Caudate nucleus (tissue), 63 donors: ENCODE measurements at places on chromosomes 12 and 14.

DNA sequence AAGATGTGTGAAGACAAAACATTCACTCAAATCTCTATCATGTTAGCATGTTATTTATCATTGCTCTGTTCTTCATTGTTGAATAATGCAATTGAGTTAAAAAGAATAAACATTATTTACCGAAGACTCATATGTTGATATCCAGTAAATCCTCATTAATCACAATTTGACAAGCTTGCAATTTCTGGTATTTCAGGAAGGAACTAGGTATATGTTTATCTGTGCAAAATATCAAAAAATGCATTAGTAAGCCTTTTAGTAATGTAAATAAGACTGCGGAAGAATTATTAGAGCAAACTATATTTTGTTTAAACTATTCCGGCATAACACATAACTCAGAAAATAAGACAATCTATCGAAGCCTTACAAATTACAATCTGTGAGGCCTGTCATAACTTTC lies 222.7 kb upstream of the NOVA1 start:
- no peak for DNase-seq

DNA sequence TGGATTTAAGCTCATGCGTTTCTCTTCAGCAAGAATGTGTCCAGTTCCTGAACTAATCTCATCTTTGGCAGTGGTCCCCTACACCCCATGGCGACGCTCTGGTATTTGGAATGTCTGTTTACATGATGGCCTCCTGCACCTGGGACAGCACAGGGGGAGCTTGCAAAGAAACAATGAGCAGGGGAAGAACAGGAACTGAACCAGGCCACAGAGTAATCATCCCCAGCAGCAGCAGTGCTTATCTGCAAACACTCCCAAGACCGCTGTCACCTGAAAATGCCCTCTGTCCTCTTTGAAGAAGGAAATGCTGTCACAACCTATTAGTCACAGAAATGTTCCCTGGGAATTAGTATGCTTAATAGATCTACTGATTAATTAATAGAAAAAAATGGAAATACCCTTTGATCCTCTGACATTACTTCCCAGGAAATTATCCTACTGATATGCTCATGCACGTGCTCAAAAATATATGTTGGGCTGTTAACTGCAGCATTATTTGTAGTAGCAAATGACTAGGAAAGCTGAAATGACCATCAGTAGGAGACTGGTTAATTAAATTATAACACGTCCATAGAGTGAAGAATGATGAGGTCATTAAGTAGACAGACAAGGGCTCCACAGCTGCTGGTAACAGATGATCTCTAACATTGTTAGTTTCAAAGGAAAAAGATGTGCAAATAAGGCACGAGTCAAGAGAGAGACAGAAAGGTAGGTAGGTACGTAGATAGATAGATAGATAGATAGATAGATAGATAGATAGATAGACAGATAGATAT lies 279.3 kb upstream of the FLRT2 start:
- no peak for DNase-seq

DNA sequence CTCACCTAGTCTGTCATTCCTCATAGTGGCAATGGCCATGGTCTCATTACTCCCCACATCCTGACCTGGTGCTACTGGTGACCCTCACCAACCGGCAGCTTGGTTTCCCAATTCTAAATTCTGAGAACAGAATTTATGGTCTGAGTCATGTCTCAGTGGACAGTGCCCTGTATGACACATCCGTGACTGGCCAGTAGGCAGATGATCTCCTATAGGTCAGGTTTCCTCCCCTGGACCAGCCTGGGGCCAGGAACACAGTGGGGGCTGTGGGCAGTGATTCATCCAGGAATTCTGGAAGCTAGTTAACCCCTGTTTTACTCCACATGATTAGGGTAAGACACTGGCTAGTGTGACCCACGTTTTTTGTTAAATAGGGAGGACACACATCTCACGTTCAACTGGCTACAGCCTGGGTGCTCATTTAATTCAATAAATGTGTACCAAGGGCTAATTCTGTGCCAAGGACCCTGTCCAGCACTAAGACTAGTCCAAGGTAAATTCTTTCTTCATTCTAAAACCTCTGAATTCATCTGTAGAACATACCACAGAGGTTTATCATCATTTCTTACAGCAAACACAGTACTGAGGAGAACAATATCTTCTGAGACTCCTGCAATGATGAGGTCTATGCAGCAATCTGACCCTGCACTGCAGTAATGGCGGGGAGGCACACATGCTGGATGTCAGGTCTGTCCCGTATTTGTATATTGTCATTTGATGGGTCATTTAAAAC lies 249.6 kb upstream of the TBX3 start:
- DNase-seq: no peak

- no peak for DNase-seq
Measured at GRCh38 chr14:93527203-93527607, 96.5 kb downstream of the UNC79 start.

DNA sequence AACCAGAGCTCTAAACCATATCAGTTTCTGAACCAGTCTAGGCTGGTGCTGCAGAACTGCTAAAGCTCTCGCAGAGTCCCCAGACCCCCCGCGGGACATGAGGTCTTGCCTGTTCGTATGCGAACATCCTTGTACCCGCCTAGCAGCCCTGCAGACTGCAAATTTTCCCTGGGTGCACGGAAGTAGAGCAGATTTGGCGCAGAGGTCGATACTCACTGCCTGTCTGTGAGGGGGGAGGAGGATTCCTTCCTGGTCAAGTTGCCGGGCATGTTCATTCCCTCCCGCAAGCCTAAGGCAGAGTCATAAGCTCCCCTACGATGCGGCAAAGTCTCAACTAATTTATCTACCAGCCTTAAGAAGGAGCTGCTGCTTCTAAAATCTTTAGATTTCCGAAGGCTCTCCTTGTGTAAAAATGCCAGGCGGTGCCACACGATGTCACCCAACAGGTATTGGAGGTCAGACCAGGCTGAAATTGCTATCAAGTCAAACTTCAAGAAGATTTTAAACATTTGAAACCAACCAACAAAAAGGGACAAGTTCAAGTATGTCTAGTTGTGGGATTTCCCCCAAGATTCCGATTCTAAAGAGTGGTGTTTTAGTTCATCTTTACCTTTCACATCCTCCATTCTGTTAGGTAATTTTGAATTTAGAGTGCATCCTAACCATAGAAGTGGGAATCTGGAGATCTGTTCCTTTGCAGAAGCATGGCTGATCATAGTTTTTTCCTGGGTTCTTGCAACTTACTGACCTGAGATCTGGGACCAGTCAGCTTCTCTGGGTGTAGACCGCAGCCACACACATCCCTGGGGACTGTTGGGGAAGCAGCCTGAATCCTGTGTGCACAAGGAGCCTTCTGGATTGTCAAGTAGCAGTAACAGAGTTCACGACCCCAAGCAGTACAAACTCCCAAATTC lies 1.6 kb upstream of the PAX9 start:
- DNase-seq: no peak

- no peak for DNase-seq
Measured at GRCh38 chr12:121893961-121894460, 5.4 kb downstream of the PSMD9 start.

GRCh38 chr12:83016218-83016835 lies 329.6 kb downstream of the TMTC2 start:
- no peak for DNase-seq

DNA sequence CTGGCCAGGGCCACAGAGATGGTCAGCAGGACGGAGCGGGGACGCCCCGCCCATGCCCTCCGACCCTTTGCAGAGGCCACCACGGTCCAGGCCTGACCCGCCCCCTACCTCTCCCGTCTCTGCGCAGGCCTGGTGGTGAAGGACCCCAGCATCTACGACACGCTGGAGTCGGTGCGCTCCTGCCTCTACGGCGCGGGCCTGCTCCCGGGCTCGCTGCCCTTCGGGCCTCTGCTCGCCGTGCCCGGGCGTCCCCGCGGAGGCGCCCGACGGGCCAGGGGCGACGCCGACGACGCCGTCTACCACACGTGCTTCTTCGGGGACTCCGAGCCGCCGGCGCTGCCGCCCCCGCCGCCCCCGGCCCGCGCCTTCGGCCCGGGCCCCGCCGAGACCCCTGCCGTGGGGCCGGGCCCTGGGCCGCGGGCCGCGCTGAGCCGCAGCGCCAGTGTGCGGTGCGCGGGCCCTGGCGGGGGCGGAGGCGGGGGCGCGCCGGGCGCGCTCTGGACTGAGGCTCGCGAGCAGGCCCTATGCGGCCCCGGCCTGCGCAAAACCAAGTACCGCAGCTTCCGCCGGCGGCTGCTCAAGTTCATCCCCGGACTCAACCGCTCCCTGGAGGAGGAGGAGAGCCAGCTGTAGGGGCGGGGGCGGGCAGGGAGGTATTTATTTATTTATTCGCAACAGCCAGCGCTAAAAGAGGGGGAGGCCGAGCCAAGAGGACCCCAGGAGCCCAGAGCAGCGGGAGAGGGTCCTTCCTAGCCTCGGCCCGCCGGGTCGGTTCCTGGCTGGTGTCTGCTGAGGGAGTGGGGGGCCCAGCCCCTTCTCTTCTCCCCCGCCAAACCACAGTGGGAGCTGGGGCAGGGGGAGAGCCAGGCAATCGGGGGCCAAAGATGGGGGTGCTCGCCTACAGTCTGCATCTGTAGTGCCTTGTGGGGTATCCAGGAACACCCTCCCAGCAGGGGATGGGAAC lies 8.1 kb downstream of the TAMALIN start:
- DNase-seq: no peak

- no peak for DNase-seq
Measured at GRCh38 chr12:47356129-47356700, 276.5 kb upstream of the AMIGO2 start.

DNA sequence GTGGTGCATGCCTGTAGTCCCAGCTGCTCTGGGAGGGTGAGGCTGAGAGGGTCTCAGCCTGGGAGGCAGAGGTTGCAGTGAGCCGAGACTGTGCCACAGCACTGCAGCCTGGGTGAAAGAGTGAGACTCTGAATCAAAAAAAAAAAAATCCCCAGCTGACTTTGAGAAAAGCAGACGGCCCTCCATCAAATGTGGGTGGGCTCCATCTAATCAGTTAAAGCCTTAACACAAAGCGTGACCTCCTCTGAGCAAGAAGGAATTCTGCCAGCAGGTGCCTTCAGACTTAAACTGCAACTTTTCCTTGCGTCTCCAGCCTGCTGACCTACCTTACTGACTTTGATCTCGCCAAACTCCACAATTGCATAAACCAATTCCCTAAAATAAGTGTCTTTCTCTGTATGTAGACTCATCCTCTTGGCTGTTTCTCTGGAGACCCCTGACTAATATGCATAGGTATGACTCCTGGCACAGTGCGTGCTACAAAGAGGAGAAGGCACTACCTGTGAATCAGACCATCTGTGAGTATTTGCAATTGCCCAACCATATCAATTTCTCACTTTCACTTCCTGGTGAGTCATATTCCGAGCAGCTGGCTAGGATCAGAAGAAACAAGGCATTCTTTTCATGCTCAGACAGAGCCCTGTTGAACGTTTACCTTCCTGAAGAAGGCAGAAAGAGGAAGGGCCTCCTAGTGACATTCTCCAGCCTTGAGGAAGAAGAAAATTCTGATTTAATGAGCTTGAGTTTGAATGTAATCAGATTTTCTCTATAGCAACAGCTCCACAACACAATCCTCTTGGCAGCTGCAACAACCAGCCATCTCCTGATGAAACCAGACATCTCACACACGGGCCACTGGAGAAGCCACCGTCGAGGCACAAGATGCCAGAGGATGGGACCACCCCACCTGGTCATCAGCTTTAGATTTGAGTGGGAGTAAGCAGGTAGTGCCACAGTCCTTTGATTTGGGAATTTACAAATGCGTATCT lies 54.3 kb downstream of the CLMN start:
- DNase-seq: no peak

DNA sequence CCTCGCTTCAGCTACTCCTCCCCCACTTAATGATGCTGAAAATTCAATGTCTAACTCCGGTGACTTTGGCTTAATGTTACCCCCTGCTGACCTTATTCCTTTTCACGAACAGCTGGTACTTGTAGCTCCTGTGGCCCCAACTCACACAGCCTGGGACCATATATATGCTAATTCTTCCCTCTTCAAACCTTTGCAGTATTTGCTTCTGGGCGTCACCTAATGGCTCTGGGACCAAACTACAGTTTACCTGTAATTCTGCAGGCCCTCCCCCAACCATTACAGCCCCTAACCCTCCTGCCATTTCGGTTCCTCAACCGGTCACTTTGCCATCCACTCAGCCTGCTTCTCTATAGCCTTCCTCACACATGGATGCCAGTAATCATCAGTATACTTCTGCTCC lies 29.6 kb upstream of the C12orf75 start:
- no peak for DNase-seq

- no peak for DNase-seq
Measured at GRCh38 chr12:9948606-9949296, 16.6 kb upstream of the CLEC2A start.

- DNase-seq: no peak
Measured at GRCh38 chr14:104392001-104392395, 187.6 kb upstream of the C14orf180 start.

DNA sequence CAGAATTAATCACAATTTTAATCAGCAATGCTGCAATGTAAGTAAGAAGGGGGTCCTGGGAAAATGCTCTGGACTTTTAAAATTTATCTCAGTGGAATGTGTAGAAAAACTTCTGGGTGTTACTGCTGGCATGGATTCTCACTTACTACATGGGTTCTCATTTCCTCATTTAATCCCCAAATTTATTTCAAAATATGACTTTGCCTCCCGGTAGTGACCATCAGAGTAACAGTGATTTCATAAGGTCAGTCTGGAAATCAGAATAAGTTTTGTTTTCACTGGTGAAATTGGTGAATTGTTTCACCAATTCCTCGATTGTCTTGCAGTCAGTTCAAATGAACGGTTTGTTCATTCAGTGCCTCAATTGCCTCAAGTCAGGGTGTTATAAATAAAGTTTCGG lies 22.3 kb upstream of the DDHD1 start:
- no peak for DNase-seq

GRCh38 chr12:89350260-89350629 lies 2.1 kb downstream of the DUSP6 start:
- no peak for DNase-seq

DNA sequence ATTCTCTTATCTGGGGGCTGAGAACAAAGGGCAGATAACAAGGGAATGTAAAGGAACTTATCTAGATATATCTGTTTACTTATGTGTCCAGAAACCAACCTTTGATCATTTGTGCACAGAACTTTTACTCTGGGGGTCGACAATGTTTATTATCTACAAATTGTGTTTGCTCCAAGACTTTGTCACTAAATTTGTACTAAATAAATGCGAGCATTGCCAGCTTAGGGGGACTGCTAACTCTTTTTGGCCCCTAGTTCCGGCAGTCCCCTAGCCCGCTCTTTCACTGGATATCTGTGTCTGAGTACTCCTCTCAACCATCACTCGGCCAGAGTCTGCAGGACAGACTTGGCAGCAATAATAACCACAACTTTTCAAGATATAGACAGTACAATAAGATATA lies 88.2 kb downstream of the FSCB start:
- DNase-seq: no peak

- peak; percentile 56 for DNase-seq
Measured at GRCh38 chr12:12349711-12350665, at the start of gene MANSC1. MANSC1 (minus strand) TSS chr12:12350242; CDS start chr12:12343314, 6,928 bp downstream.
